CD8-positive, alpha-beta memory T cell (primary cell): ENCODE measurements at places on chromosomes 2 and 18.

DNA sequence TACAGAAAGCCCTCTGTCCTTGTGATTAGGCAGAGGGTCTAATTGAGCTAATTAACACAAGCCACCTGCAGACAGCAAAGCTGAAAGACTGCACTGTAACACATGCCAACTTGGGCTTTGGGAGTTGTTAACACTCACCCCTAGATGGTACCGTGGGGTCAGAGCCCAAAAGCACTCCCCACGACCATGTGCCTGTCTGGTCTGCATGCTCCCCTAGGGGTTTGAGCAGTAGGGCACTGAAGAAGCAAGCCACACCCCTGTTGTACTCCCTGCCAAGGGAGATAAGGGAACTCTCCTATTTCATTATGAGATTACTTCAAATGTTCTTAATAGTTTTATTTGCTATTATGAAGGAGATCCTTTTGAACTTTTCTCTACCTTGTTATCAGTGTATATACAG is 560.1 kb upstream of the FSHR start:
- no peak for DNase-seq

DNA sequence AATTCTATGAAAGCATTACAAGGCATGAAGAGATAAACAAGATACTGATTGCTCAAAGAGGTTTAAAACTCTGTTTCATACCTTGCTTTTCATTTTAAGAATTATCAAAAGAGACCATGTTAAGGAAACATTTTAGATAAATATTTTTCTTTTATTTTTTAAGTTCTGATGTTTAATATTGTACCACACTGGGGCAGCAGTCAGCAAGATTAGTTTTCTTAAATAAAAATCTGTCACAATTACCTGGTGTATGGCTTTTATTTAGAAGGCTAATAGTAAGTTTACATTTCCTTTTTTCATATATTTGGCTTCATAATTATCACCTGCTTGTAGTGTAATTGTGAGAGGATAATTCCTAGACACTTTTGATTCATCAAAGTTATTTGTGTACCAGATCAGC is 46.4 kb downstream of the ZNF804A start:
- DNase-seq: no peak

DNA sequence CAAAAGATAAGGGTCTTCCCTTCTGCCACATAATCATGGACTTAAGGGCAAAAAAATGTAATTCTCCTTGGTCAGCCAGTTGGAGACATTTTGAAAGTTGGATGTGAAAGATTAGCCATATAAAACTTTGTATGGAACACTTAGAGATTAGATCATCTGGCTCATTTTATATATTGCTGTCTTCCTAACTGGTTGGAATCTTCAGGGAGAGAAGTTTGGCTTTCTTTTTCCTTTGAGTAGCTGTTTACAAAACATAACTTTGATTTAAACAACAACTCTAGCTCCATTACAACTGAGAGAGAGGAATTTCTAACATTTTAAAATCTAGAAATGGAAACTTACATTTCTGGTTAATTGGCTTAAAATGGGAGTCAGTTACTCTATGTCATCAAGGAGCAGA is 132.7 kb downstream of the RDH14 start:
- DNase-seq: no peak

DNA sequence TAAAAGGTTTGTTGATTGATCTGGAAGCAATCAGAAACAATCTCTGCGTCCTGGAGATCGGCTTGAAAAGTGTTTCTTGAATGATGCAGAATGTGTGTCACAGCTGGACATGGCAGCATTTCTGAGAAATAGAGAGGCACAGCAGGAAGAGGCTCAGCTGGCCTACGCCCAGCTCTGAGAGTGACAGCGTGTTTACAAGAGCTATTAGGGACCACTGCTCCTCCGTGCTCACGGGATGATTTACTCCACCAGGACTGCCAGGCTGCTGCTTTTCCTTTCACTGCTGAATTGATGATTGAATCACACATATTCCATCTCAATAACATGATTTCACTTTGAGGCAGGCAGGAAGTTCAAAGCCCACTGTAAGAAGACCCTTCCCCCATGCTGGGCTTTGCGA is 62.8 kb downstream of the GALNT14 start:
- no peak for DNase-seq

DNA sequence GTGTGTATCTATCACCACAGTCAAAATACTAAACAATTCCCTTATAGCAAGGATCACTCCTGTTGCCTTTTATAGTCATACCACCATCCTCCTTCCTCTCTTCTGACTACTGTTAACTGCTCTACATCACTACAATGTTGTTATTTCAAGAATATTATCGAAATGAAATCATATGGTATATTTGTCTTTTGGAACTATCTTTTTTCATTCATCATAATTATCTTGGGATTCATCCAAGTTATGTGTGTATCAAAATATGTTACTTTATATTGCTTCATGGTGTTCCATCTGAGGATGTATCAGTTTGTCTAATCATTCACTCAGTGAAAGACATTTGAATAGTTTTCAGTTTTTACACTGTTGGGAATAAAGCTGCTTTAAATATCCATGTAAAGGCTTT is 1423.0 kb upstream of the PIK3C3 start:
- DNase-seq: no peak

DNA sequence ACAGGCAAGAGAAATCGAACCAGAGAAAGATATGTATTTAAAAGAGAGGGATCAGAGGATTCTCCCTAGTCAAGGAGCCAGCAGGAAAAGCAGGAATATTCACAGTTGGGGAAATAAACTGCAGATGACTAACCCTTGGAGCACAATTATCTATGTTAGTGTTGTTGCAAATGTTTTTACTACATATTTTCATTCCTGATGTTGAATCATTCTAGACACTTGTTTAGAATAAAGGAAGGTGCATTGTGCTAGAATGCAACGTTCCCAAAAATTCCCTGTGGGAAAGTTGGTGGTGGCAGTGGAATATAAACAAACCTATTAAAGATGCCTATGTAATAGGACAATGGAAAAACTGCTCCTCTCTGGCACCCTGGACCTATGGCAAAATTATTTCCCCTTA is 63.3 kb downstream of the DTNA start:
- DNase-seq: no peak
